ENCODE measurements at places on chromosomes 5 and 9.

DNA sequence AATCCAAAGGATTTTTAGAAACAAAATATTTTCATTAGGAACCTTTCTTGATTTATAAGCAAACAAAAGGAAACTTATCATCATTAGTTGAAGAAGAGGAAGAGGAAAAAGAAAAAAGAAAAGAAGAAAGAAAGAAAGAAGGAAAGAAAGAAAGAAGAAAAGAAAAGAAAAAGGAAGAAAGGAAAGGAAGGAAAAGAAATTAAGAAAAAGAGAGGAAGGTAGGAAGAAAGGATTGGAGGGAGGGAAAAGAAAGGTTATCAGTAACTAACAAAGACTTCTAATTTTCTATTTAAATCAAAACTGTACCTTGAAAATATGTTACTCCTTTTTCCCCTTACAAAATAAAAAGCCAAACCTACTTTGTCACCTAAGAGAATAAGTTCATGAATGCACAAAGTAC is 10.0 kb downstream of the EBF1 start:
- DNase-seq, result no peak

- no peak for DNase-seq
These were observed 295.7 kb downstream of the DNAH5 start for GRCh38 chr5:13648822-13649221.

- no peak for DNase-seq
These were observed 155.9 kb downstream of the ERCC6L2 start for GRCh38 chr9:96031366-96031824.

GRCh38 chr5:88671505-88672499 is 211.2 kb downstream of the MEF2C start:
- no peak for DNase-seq

DNA sequence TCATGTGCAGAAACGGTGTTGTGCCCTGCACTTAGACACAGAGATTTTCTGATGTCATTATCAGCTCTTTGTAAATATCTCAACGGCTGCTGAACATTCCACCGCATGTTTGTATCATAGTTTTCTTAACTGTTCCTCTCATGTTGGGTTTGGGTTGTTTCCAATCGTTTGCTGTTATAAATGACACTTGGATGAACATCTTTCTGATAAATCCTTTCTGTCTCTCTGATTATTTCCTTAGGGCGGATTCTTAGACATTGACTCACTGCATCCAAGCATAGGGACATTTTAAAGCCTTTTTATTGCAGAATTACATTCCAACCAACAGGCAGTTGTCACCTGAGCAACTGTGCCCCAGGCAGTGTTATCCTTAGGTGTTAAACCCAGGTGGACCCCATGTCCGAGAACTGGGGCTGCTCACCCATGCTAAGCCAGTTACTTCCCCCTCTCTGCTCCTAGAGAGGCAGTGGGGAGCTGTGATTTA is 28.5 kb downstream of the COL5A1 start:
- DNase-seq, result no peak

DNA sequence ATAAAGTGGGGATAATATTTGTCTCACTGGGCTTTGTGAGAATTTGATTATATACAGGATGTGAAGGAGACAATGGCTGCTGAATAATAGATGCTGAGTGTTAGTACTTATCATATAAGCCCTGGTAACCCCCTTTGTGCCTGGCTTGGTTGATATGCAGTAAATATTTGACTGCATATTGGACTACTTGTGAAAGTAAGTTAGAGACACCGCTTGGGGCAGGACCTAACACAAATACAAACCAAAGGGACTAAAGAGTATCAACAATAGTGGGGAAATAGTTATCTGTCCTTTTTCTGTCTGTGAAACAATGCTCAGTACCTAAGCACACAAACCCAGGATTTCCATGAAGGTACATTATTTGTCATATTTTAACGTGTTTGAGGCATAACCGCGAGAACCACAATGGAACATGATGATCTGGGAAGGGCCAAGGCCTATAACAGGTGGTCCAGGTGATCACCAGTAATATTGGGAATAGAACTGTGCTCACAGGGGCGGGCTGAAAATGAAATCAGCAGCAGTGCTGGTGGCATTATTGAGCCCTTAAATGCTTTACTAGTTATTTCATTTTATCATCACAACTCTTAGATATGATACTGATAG is 138.2 kb upstream of the SMARCA2 start:
- no peak for DNase-seq

- DNase-seq, result no peak
These were observed 1094.9 kb upstream of the C9orf72 start for GRCh38 chr9:28668158-28668557.

GRCh38 chr5:96875791-96876291 is 459 bp upstream of the ERAP2 start:
- peak; percentile 47 for DNase-seq

DNA sequence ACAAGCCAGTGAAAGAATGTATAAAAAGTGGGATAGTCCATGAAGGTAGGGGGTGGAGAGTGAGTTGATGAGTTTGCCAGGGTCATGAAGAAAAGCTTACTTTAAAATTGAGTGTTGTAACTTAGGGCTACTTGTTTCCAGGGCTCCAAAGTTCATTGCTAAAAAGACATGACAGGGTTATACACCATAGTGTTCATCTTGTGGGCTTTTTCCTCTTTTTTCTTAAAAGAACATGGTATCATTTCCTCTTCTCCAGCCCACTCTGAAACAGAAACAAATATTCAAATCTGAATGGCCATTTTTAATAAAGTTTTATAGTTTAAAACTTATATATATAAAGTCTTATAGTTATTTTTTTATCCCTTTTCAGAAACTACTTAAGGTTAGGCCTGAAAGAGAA is 115.7 kb upstream of the SMC2 start:
- DNase-seq, result no peak

DNA sequence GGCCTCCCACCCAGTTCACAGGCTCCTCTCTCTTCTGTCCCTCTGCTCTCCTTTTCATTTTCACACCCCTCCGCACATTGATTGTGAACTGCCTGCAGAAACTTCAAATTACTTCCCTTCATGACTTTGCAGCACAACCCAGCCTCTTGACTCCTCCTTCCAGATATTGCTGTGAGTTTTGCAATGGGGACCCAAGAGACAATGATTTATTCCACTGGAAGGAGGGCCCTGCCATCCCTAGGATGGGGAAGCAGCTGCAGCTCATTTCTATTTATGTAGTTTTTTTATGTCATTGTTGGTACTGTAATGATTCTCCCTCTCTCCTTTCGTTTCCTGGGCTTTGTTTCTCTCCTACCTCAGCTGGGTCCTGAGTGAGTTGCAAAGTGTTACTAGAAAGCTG is 364.9 kb downstream of the ICE1 start:
- DNase-seq, result no peak

DNA sequence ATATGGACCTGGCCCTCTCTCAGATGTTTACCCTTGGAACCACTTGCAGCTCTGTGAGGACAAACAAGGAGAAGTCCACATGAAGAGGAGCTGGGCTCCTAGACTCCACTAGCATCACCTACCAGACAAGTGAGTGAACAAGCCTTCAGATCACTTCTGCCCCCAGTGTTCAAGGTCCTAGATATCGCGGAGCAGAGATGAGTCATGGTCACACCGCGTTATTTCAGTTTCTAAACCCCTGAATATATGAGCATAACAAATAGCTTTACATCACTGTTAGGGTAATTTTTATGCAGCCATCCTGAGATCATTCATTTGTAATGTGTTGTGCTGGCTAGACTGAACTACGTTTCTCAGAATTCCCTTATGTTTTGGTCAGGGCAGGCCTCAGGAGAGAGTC is 77.0 kb upstream of the DAP start:
- DNase-seq, result no peak

- DNase-seq, result no peak
These were observed 972.2 kb upstream of the WWC1 start for GRCh38 chr5:167319243-167319642.

DNA sequence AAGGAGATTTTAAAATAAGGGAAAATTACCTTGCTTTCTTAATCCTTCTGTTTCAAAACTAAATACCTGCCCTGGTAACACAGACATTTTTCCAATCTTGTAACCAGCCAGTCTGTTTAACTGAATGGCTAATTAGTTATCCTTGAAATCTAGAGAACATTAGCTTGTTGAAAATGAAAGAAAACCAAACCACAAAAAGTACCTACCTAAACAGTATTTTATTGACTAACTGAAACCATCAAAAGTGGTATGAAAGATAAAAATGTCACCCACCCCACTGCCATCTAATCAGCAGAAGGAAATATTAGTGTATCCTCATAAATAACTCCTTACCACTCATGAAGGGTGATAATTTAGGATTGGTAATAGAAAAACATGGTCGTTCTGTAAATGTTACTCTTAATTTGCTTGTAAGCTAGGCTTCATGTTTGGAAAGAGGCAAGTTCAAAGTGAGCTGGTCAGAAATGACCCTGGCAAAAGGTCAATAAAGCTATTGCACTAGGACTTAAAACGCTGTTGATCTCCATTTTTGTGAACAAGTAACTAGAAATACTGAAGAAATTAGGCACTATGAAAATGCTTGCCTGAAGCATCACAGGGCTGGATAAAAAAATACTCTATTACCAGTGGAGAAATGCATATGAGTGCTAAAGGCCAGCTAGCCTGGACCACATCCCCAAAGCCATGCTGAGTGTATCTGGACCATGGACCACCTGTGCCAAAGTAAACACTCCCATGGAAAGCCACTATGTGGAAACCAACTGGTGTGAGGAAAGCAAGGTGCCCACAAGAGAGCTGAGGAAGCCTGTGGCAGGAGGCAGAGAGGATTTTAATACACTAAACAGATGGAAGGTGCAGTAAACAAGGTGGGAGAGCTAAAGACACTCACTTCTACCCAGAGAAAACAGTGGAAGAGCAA is 8.4 kb downstream of the SEMA5A start:
- no peak for DNase-seq

GRCh38 chr9:105341434-105342146 is 97.1 kb downstream of the SLC44A1 start:
- no peak for DNase-seq

DNA sequence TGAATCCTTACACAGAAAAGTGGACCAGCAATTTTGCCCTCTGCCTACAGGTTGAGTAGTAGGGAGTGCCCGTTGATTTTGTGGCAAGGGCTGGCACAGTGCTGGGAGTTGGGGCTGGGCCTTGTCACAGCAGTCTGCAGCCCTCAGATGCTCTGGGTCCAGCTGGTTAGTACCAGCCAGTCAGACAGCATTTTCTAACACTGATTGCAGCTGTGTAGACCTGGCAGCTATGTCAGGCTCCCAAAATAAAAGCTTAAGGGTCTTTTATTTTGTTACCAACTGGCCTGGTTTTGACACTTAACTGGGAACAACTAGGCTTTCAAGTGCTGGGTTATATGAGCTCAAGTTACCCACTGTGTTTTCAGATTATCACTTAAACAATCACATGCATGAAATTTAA is 57.7 kb downstream of the MAT2B start:
- DNase-seq, result no peak

- DNase-seq, result no peak
These were observed 2.7 kb upstream of the ALDH1A1 start for GRCh38 chr9:72955571-72955970.

- DNase-seq, result no peak
These were observed 154.6 kb upstream of the GNA14 start for GRCh38 chr9:77802515-77803293.

GRCh38 chr5:170648541-170648940 is 135.0 kb upstream of the GABRP start:
- no peak for DNase-seq

DNA sequence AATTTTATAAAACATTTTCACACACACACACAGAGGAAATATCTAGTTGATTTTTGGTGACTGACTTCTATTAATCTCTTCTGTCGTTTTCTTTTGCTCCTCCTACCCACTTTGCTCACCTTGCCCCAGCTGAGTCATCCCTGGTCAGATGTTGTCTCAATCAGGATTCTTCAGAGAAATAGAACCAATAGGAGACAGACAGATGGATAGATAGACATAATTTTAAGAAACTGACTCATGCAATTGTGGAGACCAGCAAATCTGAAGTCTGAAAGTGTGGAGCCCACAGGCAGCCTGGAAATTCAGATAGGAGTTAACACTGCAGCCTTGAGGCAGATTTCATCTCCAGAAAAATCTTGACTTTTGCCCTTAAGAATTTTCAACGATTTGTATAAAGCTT is 37.0 kb upstream of the PIK3R1 start:
- DNase-seq, result no peak

DNA sequence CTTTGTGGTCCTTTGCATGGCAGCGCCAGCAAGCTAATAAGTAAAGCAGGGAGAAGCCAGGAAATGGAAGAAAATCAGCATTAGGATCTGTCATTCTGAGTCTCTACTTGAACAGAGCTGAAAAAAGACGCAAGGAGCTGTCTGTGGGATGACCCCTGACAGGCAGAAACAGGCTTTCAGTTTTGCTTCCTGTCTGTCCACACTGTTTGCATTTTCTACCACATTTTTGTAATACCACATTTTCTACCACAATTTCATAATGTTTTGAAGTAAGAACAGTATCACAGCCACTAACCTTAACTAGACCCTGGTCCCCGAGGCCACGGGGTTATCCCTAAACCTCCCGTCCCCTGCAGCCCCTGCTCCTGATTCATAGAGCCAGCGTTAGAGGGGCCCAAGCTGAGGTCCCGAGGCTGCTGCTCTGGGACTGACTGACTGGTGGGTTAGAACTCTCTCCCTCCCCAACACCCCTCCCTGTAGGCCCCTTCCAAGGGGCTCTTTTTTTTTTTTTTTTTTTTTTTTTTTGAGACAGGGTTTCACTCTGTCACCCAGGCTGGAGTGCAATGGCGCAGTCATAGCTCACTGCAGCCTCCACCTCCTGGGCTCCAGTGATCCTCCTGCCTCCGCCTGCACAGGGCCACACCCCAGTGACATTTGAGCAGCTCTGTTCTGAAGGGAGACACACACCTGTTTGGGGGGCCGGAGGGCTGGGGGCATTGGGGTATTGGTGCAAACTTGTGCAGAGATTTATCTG is 4.0 kb upstream of the CLIC3 start:
- DNase-seq, result peak; percentile 52

GRCh38 chr5:133758641-133759040 is 146.3 kb upstream of the FSTL4 start:
- no peak for DNase-seq

- DNase-seq, result no peak
These were observed 16.4 kb upstream of the FST start for GRCh38 chr5:53463909-53464621.

Measured in CD4-positive, alpha-beta T cell treated with Interleukin-21 for 1 hour (primary cell).